NCI-H510A (cell line): ENCODE measurements at places on chromosomes 2 and 18.

GRCh38 chr2:110735366-110735765, 3.0 kb downstream of the ACOXL start:
- no peak for DNase-seq

DNA sequence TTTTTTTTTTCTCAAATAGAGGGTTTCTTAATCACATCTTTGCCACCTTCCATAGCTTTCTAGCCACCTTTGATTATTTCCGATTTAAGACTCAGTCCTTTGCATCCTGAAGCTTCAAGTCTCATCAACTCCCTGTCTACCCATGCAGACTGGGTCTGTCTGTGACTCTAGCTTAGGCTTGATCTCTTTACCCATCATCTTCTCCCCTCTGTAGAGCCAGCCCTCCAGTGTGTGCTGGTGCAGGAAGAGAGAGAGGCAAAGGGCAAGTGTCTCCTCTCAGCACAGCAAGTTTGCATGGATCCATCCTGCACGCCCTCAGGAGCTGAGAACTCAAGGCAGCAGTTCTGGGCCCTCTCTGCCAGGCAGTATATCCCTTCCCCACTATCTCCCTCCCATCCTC, 70.4 kb downstream of the HNRNPLL start:
- DNase-seq, result no peak

DNA sequence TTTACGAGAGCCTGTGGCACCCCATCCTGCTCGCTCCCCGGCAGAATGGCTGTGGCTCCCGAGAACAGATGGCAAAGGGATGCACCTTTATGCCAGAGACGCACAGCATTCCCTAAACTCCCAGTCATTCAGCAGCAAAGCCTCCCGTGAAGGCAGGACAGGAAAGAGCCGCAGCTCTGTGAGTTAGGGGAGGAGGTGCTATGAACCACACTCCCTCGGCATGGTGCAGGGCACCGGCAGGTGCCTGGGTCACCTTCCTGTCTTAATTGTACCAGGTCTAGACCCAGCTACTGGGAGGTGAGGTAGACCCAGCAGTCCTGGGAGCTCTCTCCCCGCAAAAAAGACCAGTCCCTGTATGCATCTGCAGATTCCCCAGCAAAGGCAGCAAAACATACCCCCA, 149.8 kb downstream of the TWIST2 start:
- no peak for DNase-seq

GRCh38 chr2:120330946-120331822, 14.8 kb upstream of the INHBB start:
- no peak for DNase-seq

GRCh38 chr2:10775021-10775780, 37.4 kb downstream of the PDIA6 start:
- no peak for DNase-seq

DNA sequence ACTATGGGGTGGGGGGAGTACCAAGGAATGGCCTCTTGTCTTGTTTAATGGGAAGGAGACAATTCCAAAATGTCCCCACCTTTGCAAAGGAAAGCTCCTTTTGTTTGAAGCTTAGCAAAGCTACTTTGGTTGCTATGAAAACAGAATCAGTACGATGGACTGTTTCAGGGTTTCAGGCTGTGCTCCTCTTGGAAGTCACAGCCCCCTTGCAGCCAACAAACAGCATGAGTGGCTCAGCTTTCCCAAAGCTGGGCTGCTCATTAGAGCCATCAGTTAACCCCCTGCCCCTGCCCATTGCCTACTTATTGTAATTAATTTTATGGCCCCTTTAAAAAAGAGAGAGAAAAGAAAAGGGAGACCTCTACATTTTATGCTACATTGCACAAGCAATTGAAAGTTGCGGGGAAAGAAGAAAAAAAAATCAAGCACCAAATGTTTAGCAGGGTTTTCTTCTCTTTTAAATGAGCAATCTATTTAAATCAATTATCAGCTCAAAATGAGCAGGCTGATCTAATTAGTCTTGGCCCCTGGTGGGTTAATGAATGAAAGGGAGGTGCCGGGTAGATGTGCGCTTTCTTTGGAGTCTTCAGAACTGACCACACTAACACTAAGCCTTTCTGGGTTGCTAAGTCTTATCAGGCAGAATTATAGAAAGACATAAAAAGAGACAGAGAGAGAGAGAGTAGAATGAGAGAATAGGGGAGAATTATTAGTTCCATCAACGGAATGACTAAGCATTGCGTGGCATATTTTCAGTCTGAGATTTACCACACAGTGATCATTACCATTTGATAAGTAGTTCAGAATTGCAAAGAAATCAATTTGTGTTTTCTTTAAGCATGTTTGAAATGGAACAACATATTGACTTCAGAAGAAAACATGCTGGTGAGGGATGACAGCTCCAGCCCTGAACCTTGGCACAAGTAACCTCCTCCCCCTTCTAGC, 284.9 kb downstream of the INSIG2 start:
- no peak for DNase-seq

GRCh38 chr2:213016166-213016983, 135.0 kb downstream of the IKZF2 start:
- DNase-seq, result no peak

DNA sequence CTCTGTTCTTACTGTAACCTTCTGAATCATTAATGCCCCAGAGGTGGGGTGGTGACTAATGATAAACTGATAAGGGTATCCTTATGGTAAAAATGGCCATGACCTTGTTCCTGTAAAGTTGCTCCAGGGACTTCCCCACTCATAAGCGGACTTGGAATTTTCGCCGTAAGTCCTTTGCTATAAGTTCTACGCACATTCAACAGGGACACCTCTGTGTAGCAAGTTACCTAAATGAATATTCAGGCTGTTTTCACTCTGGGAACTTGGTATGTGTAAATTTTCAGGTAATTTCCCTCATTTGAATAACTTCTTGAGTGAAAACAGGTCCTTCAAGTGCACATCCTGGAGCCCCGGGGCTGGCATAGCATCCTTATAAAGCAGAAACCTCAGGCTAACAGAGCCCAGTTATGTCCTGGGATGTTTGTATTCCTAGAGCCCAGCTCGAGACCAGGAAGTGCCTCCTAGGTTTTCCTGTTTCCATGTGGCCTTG, 9.4 kb upstream of the AGFG1 start:
- DNase-seq, result no peak

DNA sequence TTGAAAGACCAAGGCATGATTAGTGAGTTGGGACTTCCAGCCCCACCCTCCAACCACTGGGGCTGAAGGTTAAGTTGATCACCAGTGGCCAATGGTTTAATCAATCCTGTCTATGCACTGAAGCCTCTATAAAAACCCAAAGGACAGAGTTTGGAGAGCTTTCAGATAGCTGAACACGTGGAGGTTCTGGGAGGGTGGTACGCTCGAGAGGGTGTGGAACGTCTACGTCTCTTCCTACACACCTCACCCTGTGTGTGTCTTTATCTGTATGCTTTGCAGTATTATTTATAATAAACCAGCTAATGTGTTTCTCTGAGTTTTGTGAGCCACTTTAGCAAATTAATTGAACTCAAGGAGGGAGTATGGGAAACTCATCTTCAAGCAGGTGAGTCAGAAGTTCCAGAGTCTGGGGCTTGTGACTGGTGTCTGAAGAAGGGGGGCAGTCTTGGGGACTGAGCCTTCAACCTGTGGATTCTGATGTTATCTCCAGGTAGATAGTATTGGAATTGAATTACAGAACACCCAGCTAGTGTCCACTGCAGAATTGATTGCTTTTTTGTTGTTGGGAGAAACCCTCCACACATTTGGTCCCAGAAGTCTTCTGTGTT, 20.3 kb downstream of the ACTR3 start:
- no peak for DNase-seq

- no peak for DNase-seq
Observed at GRCh38 chr18:53601344-53601743, 623.1 kb downstream of the MBD2 start.

DNA sequence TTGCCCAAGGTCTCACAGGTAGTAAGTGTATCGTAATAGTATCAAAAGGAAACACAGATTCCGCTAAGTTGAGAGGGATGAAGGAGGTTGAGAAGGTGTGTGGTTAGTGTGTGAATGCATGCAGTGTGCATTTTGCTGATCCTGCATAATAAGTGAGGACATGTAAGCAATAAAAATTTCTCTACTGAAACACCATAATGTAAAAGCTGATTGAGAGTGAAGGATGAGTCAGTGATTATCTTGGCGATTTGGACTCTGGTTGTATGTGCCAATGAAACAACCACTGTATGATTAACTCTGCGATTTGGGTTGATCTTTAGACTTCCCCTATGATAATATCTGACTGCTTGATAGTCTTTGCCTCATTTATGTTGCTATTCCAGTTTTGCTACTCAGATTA, 16.7 kb upstream of the ADGRF3 start:
- DNase-seq, result no peak

GRCh38 chr2:170204298-170204951, 26.5 kb downstream of the MYO3B start:
- DNase-seq, result no peak

DNA sequence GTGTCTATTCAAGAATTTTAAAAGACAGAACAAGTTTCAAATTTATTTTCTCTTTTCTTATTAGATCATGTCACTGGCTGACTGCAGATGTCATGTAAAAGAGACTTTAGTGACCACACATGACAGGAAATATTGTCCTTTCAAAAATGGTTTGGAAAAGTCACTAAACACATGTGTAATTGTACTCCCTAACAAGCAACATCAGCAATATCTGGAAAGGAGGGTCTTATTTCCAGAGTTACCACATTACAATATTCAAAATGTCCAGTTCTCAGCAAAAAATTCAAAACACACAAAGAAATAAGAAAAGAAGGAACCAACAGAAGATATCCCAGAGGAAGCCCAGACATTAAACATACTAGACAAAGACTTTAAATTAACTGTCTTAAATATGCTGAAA, 197.1 kb downstream of the EN1 start:
- no peak for DNase-seq

GRCh38 chr2:136703214-136703613, 62.1 kb upstream of the THSD7B start:
- no peak for DNase-seq
